Ascending aorta (tissue), 2 donors: ENCODE measurements at places on chromosomes 5 and 9. TPM values are rescaled to one million over a fixed set of nuclear protein-coding genes. Genes with fewer than 3 reads are reported as not detected.

Gene SHOC1
- total RNA-seq = not detected

DNA sequence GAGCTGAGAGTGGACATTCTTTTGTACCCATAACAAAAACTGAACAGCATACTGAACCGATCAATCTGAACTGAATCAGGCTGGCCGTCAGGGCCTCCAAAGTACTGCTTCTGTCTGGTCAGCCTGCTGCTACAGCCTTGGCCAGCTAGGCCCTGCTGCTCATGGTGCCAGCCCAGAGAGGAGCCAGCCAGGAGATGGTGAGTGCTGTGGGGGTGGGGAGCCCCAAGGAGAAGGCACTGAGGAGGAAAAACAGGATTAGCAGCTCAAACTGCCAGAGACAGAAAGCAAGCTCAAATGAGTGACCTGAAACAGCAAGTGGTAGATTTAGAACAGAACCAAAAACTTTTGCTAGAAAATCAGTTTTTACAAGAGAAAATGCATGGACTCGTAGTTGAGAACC is 23.9 kb downstream of the SRP19 start:
- no peaks in the 10 kb centered on the region for H3K4me1 ChIP-seq
- DNase-seq = no peak
- H3K36me3 ChIP-seq = peaks cover 41% of the 10 kb centered on the region
- no peaks in the 10 kb centered on the region for H3K27me3 ChIP-seq
- no peak overlapping the region for H3K27ac ChIP-seq
- no peak overlapping the region for H3K4me3 ChIP-seq

- H3K36me3 ChIP-seq = no peaks in the 10 kb centered on the region
- no peak for DNase-seq
- H3K4me3 ChIP-seq = no peak overlapping the region
- no peaks in the 10 kb centered on the region for H3K4me1 ChIP-seq
- H3K27ac ChIP-seq = no peak overlapping the region
- no peaks in the 10 kb centered on the region for H3K27me3 ChIP-seq
Observed at GRCh38 chr5:65197531-65198455, 283.9 kb downstream of the ADAMTS6 start.

GRCh38 chr9:93308158-93308602 is 124.2 kb downstream of the WNK2 start:
- H3K27ac ChIP-seq = no peak overlapping the region
- no peak overlapping the region for H3K4me3 ChIP-seq
- no peaks in the 10 kb centered on the region for H3K27me3 ChIP-seq
- no peak for DNase-seq
- no peaks in the 10 kb centered on the region for H3K4me1 ChIP-seq

- no peaks in the 10 kb centered on the region for H3K4me1 ChIP-seq
- H3K36me3 ChIP-seq = no peaks in the 10 kb centered on the region
- H3K27me3 ChIP-seq = no peaks in the 10 kb centered on the region
- peak; percentile 38 for DNase-seq
- no peak overlapping the region for H3K27ac ChIP-seq
Observed at GRCh38 chr5:170112876-170113521, 7.3 kb downstream of the FOXI1 start.
